OCI-M1 (cell line): ENCODE measurements at places on chromosomes 1 and 21.
A peak's percentile ranks its signal among the peaks of the same experiment; 100 is the strongest.

DNA sequence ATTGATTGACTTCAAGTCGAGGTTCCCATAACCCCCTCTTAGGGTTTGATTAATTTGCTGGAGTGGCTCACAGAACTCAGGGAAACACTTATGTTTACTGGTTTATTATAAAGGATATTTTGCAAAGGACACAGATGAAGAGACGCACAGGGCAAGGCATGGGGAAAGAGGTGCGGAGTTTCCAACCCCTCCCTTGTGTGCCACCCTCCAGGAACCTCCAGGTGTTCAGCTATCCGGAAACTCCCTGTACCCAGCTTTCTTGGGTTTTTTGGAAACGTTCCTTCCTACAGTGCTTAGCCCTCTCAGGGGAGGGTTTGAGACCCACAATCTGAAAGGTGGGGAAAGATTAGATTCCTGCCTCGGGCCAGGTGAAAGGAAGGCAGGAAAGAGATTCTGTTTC, 48.2 kb downstream of the UCK2 start:
- DNase-seq = no peak

DNA sequence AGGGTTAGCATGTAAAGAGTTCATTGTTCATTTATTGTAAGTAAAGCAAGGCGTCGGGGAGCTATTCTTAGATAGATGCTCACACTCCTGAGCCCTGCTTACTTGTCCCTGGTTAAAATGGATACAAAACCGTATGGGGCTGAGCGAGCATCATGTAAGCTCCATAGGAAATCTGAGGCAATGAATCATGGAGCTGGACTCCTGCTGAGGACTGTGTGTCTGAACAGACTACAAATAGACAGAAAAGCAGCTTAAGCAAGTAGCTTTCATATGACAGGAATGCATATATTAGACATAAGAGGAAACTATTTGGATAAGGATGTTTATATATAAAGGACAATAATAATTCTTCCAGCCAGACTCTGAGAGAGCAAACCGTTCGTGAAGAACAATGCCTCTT, 604.9 kb upstream of the PTBP2 start:
- DNase-seq = no peak

DNA sequence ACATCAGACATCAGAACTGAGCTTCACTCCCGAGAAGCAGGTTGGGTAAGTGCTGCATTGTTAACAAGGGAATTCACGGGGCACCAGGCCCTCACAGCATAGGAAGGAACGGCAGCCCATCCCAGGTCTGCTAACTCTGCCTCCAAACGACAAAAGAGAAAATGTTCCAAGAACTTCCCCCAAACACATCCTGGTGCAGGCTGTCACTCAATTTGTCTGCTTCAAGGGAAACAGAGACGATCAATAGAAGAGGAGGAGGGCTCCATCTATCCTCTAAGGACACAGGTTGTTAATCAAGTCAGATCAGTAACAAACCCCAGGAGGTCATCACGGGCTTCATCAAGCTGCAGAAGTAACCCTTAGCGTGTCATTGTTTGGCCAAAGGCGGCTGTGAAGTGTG, 3.5 kb upstream of the TSPEAR start:
- no peak for DNase-seq

DNA sequence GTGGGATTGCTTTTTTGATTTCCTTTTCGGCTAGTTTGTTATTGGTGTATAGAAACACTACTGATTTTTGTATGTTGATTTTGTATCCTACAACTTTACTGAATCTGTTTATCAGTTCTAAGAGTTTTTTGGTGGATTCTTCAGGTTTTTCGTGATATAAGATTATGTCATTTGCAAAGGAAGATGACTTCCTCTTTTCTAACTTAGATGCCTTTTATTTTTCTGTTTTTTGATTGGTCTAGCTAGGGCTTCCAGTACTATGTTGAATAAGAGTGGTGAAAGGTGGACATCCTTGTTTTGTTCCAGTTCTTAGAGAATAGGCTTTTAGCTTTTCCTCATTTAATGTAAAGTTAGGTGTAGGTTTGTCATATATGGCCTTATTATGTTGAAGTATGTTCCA, 13.1 kb upstream of the NHLH2 start:
- DNase-seq = peak; percentile 40

GRCh38 chr1:160149716-160150115, 1.7 kb upstream of the ATP1A4 start:
- peak; percentile 32 for DNase-seq

DNA sequence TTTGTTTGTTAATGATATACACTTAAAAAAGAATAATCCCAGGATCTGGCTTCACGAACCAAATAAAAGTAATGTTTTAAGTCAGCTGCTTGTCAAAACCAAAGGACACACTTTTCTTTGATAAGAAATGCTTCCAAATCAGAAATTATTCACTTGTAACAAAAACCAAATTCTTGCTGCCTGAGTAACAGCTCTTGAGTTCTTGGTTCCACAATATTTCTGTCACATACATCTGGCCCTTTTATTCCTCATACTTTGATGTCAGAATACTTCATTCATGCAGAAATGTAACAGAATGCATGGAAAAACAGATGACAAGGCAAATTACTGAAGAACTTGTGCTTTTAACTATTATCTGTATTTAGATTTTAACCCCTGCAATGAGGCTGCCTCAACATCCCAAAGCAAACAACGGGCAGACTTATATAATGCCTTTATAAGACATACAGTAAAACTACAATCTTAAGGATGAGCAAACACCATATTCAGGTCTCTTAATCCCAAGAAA, 1.5 kb downstream of the VAMP4 start:
- DNase-seq = no peak

DNA sequence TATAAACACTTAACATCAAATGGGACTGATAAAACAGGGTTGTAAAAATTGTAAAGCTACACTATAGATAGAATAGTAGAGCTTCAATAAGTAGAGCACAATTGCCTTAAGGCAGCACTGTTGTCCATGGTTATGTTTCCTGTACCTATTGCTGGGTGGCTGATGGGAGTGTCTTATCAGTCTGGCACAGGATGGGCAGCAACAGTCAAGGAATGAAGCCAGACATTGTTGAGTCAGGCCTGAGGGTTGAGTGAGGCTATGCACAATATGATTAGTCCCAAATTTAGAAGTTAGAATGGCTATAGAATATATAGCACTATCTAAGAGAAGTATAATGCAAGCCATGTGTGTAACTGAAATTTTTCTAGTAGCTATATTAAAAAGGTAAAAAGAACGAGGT, 25.0 kb upstream of the CD1D start:
- peak; percentile 78 for DNase-seq

GRCh38 chr1:189606795-189607476, 870.7 kb downstream of the BRINP3 start:
- DNase-seq = no peak

DNA sequence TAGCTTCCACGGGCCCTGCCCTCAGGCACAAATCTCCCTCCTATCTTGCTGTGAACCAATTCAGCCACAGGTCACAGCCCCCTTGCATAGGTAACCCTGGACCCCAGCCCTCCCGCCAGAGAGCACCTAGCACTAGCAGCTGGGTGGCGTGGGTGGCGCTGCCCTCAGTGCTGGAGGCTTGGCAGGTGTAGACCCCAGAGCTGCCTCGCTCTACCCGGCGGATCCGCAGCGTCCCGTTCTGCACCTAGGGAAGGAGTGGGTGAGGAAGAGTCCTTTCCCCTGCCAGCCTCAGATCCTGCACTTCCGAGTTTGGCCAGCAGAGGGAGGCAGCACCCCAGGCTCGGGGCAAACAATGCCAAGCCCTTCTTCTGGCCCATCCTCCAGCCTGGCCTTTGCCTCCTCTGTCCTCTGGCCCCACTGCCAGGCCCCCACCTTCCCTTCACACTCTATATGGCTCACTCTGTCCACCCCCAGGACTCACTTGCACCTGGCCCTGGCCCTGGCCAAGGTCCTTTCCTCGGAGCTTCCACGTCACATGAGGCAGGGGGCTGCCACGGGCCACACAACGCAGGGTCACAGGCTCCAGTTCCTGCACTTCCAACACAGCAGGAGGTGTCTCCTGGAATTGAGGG, 9.0 kb downstream of the IGSF9 start:
- peak; percentile 87 for DNase-seq

- DNase-seq = no peak
These were observed 63.1 kb downstream of the PLPPR4 start for GRCh38 chr1:99327357-99327756.

DNA sequence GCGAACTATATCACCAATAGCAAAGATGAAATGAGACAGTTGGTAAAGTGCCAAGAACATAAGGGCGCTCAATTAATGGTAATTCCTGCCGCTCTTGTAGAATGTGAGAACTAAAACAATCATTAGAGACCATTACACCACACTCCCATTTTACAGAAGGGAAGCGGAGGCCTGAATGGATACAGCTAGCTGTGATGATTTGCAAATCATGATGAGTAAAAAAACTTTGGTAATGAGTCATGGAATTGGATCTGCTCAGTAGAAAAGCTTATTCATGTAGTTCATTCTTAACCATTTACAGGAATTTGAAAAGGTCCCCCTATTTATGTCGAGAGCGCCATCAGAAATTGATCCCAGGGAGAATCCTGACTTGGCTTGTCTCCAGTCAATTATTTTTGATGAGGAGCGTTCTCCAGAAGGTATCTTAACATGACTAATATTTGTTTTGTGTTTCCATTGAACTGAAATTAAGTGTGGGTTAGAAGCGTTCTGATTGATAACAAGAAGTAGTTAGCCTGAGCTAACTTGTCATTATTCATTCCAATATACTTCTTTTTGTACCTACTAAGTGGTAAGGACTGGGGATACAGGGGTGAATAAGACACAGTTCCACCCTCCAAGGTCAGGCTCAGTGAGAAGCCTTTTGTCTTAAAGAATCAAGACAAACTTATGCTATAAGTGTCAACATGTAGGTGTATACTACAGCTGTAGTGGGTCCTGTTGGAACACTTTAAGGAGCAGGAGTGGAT, 812 bp downstream of the TTC4 start:
- no peak for DNase-seq

- DNase-seq = no peak
These were observed 310.7 kb downstream of the ZNF326 start for GRCh38 chr1:90305577-90305976.

- DNase-seq = peak; percentile 50
These were observed 940 bp upstream of the PLA2G2C start for GRCh38 chr1:20187103-20187812.

- peak; percentile 41 for DNase-seq
These were observed 50.2 kb downstream of the SWT1 start for GRCh38 chr1:185207170-185207569.

GRCh38 chr1:4654764-4655673, 610 bp downstream of the AJAP1 start:
- no peak for DNase-seq

DNA sequence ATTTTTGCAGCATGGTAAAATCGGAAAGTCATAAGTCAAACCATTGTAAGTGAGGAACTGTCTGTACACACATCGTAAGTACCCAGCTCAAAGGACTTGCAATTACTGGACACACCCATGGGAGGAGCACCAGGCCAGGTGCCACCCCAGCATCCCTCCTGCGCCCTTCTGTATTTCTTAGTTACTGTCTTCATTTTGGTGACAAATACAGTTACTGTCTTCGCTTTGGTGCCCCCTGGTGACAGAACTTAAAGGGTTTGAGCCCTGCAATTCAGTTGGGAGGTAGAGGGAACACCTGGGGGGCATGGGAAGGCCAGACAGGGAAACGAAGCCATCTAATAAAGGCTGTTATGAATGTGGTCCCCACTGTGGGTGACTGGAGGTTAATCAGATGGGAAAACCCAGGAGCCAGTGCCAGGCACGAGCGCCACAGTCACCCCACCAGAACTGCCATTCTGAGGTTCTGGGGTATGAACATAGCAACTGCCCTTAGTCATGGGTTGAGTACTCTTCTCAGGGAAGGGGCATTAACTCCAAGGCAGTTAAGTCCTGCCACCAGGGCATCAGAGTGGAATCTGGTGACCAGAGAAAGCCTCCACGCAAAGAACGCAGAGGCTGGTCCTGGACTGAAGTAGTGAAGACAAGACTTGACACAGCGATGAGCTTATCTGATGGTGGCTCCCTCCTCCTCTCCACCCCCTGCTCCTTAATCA, 612.9 kb downstream of the PTPRU start:
- peak; percentile 19 for DNase-seq

GRCh38 chr21:35563885-35564451, 496.4 kb downstream of the SETD4 start:
- peak; percentile 63 for DNase-seq

- DNase-seq = no peak
These were observed 467 bp upstream of the CC2D1B start for GRCh38 chr1:52366517-52366827.

- no peak for DNase-seq
These were observed 49.4 kb downstream of the WDR4 start for GRCh38 chr21:42829954-42830353.

DNA sequence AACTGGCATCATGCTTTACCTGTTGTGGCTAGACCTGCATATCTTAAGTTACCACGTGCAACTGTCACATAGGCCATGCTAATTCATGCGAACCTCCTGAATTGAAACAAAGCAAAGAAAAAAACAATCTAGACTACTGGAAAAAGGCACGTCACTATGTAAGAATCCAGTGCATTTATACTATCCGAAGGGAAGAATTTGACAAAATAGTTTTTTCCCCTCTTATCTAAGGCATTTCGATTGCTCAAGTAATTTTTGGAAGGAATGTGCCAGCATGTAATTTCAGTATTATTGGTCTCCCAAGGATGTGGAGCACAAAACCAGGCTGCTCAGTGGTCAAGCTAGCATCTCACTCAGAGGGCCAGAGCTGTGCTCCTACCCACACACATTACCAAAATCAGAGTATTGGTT, 31.5 kb upstream of the C1orf198 start:
- no peak for DNase-seq

GRCh38 chr1:39915499-39916129, 13.9 kb upstream of the MYCL start:
- no peak for DNase-seq

DNA sequence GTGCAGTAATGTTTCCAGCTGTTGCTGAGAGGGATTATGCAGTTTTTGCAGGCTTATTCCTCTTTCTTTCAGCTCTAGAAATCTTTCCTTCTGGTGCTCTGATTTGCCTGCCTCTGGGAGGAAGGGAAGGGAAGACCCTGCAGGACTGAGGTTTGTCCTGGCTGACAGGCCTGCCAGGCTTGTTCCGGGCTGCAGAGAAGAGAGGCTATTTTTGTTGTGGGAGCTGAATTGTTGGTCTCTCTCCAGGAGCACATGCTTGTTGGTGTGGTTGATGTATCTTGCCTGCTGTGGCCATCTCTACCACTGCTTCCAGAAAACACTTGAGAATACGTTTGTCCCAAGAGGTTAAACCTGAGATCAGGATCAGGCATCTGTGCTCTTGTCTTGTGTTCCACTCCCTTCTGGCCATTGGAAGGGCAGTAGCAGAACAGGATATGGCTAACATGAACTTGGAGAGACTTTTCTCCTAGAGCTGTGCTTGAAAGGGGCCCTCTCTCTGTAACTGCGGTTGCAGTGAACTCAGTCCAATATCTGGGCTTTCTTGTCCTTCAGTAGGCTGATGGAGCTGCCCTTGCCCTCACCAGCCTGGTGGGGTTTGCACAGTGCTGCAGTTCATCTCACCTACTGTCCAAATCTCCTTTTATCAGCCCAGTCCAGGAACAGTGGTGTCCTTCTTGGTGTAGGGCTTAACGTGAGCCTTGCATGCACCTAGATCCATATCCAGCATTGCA, 21.5 kb upstream of the SLC25A34 start:
- no peak for DNase-seq
